ENCODE measurements at places on chromosomes 11 and 22.

GRCh38 chr11:61372659-61373420, 10.7 kb downstream of the TMEM138 start:
- DNase-seq: no peak

- no peak for DNase-seq
These were observed 57.3 kb downstream of the ARFGAP3 start for GRCh38 chr22:42799461-42800405.

DNA sequence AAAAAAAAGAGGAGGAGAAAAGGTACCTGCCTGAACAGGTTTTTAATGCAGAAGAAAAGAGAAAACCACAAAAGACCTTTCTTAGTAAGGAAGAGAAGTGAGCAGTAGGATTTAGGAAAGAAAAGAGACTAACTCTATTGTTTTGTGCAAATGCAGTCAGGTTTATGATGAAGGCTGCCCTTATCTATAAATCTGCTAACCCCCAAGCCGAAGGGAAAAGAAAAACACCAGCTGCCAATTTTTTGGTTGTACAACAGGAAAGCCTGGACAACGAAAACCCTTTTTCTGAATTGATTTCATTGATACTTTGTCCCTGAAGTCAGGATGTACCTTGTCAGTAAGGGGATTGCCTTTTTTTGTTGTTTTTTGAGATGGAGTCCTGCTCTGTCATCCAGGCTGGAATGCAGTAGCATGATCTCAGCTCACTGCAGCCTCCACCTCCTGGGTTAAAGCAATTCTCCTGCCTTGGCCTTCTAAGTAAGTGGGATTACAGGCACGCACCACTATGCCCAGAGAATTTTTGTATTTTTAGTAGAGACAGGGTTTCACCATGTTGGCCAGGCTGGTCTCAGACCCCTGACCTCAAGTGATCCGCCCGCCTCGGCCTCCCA, 21.2 kb downstream of the POLD4 start:
- DNase-seq: no peak

- no peak for DNase-seq
These were observed 13.4 kb downstream of the IFT46 start for GRCh38 chr11:118552341-118552740.

DNA sequence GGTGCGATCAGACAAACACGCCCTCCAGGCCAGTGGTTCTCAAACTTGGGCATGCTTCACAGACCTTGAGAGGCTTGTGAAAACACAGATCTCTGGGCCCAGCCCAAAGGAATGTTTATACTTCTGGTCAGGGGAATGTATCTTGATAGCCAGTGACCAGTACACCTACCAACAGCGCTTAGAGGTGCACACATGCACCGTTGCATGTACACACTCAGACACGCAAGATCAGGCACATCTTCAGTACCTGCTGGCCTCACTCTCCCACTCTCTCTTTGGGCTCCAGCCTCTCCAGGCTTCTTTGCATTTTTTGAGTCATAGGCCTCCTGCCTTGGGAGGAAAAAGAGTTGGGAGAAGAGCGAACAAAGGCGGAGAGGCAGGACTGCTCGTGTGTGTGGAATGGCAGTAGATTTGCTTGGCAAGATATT, 11.7 kb upstream of the FXYD6 start:
- DNase-seq: no peak

DNA sequence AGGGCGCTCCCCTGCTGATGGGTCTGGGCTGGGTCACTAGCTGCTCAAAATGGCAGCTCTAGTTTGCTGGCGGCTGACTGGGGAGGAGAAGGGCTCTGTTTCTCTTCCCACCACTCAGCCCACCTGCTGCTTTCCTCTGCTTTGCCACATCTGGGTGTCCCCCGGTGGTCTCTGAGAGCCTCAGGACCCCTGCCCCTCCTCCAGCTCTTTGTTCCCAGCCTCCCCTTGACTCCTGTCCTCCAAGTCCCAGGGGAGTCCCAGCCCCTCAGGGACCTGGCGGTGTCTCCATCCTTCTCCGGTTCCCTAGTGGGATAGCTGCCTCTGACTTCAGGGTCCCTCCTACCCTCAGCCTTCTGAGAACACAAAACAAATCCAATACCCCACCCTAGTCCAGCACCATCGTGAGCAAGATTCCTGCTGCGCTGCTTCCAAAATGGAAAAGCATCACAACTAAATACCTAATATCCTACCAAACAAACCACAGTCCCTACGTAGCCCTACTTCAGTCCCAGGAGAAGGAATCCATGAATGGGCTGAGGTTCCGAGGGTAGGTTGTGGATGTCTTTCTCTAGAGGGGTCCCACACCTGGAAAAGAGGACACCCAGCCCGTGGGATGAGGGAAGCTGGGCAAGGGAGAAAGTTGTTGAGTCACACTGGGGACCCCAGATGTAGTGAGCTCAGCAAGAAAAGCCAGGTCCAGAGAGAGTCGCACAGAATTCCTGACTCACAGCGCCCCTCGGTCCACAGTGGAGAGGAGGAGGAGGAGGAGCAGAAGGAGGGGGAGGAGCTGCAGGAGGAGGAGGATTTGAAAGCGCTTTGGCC, 45.0 kb upstream of the NNMT start:
- no peak for DNase-seq

GRCh38 chr11:100612766-100613165, 74.3 kb upstream of the ARHGAP42 start:
- no peak for DNase-seq

DNA sequence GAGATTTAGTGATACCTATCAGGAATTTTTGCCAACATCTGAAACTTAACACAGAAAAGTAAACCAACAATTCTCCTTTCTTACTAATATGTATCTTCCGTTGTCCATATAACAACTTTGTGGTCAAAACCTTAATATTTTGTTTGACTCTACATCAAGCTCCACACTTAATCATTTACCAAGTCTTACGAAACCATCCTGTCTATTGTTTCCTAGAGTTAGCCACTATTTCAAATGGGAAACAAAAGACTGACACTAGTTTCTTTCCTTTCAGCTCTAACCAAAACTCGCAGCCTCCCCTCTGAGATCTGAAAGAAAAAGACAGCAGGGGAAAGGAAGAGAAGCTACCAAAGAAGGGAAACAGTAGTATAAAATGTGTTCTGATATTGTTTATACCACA, 26.5 kb upstream of the PRDM10 start:
- DNase-seq: no peak

GRCh38 chr11:69520186-69520916, 38.9 kb downstream of the LINC01488 start:
- DNase-seq: no peak

- DNase-seq: no peak
These were observed 2.5 kb upstream of the OR4C45 start for GRCh38 chr11:50030193-50030592.

All from activated T-helper 1 cell treated with Interleukin-2 at 50 U/mL for 16 hours (primary cell).